ENCODE measurements at places on chromosomes 7 and 10.

GRCh38 chr7:41586931-41587640 is 115.8 kb downstream of the INHBA start:
- DNase-seq: no peak

- no peak for DNase-seq
Measured at GRCh38 chr10:62861507-62861906, 45.3 kb upstream of the EGR2 start.

GRCh38 chr10:116877391-116877790 is 28.1 kb downstream of the ENO4 start:
- no peak for DNase-seq

GRCh38 chr7:105662998-105663397 is 81.7 kb upstream of the EFCAB10 start:
- no peak for DNase-seq

DNA sequence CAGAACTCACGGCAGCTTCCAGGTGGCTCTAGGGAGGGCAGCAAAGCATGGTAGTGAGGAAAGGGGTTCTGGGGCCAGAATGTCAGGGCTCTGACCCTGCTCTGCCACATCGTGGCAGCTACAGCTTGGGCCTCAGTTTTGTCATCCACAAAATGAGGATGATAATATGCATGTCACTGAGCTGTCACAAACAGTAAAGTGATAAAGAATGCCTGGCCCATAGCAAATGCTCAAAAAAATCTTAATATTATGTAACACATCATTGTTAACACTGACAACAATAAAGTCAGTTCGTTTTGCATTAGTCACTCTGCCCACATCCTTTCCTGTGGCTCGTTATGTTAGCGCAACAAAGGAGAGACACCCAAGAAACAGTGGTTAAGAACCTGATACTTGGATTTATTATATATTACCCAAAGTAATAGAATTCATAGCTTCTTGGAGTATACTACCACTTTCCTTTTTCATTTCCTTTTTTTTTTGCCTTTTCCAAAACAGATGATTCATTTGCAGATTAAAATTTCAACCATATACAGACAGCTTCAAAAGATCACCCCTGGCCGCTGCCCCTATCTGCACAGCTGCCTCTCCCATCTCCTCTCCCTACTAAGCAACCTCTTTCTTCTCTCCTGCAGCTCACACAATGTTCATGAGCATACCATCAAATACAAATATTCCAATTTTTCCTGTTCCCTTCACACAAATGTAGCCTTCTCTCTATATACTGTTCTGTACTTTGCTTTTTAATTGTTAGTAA is 45.5 kb upstream of the DDC start:
- DNase-seq: no peak

GRCh38 chr7:76057813-76058145 is 9.9 kb downstream of the MDH2 start:
- no peak for DNase-seq

- DNase-seq: no peak
Measured at GRCh38 chr7:46653848-46654247, 732.8 kb upstream of the IGFBP3 start.

- no peak for DNase-seq
Measured at GRCh38 chr10:49280001-49280408, 19.0 kb upstream of the C10orf71 start.

DNA sequence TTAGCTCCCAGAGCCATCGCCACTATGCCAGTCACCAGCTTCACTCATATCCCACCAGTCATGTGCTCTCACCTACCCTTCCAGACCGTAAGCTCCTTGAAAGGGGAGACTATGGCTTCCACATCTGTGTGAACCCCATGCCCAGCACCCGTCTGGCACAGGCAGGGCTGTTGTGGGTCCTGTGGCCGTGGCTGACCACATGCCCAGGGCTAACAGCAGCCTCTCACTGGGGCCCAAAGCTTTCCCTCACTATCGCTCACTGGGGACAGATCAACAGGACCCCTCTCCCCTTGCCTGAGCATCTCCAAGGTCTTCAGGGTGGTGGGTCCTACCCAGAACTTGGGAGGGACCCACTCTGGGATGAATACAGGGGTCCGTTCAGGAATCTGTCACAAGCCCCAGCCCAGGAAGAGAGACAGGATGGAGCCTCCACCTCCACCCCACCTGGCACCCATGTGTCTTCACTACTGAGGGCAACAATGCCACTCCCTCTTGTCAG is 303.9 kb downstream of the GRID1 start:
- DNase-seq: no peak

- no peak for DNase-seq
Measured at GRCh38 chr7:45068236-45069023, 20.3 kb downstream of the NACAD start.

DNA sequence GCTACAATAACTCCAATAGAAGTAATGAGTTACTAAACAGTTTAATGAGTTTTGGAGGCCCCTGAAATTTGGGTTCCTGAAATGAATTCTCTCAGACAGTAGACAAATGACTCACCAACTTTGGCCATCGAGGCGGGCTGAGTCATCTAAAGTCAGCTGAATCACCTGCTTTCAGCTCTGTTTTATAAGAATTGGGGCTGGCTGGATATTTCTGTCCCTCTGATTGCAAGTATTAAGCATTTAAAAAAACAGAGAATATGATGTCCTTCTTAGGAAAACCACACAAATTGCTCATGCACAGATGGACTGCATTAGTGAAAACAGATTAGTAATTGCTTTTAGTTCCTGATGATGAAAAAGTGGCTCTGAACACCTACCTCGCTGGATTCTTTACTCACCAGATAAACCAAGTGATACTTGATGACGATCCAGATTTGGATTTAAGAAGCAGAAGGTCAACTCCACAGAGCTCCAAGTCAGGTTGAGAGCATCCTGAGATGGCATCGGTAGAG is 59.1 kb downstream of the ZNF365 start:
- DNase-seq: no peak

DNA sequence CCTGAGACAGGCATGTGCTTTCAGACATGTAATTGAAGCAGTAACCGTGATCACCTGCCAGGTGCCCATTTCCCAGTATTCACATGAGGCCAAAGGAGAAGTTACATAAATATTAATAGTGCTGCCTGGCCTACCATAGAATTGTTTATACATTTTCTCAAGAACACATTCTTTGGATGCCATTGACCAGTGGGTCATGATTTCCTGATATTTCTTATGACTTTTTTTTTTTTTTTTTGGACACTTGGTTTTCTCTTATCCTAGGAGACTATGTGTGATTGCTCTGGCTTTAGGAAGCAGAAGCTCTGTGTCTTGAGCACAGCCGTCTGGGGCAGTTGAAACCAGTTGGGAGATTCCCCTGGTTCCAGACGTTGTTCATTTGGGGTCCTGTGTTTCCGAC is 143.9 kb upstream of the NPS start:
- no peak for DNase-seq

DNA sequence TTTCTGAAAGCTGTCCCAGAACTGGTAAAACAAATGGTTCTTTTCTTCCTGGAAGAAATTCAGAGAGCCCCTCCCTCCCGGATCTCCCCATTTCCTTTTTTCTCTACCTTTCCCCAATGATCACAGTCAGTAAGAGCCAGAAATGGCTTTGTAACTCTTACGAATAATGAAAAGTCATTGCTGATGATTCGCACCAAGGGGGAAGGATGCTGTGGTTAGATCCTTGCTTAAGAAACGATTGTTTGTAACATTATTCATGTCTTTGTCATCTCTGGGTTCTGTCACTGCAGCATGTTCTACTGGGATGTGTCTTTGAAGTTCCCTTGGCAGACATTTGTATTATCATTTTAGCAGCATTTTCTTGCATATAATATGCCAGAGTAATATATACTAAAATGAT is 138.9 kb downstream of the CACNB2 start:
- no peak for DNase-seq

DNA sequence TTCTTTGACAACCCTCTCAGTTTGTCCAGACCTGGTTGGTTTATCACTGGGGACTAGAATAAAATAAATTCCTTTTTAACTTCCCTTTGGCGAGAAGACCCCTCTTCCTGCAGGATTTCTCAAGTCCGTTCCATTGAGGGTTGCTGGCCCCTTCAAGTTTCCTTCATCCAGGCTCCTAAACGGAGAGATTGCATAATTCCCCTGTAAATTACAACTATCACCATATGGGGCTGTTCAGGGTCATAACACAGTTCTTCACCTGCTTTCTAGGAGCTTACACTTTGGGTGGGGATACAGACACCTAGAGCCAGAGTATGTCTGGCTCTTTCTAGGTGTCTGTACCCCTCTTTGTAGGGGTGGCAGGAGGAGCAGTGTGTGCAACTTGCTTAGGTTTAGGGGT is 3.3 kb upstream of the COPS6 start:
- DNase-seq: no peak

GRCh38 chr10:77633376-77633775 is 4.2 kb downstream of the KCNMA1 start:
- DNase-seq: no peak

DNA sequence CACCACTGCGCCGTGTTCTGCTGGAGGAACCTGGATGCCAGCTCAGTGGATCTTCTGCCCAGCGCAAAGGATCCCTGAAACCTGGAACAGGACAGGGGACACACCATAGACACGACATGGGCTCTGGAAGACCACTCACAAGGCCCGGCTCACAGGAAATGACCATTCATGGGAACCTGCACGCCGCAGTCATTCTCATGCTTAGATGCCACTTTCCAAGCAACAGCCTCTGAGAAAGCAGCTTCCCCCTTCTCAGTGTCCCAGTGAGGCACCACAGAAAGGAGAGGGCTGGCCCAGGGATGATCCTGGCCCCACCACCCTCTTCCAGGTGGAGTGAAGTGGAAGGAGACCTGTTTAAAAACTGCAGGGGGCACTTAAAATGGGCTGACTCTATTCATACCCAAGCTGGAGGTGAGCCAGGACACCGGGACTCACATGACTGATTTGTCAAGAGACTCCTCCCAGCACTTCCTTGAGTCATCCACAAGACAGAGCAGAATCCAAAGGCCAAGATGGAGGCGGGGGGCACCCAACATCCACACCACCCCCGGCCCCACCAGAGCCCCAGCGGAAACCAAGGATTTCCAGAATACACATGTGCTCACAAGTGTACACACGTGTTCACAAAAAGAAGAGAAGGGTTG is 11.2 kb downstream of the CTBP2 start:
- no peak for DNase-seq

GRCh38 chr10:48902096-48902495 is 37.5 kb downstream of the LRRC18 start:
- DNase-seq: no peak

GRCh38 chr10:6067457-6067856 is 5.3 kb upstream of the IL2RA start:
- DNase-seq: no peak

- no peak for DNase-seq
Measured at GRCh38 chr10:4066581-4067390, 281.8 kb upstream of the KLF6 start.

GRCh38 chr10:86970162-86970981 is 2.1 kb downstream of the ADIRF start:
- no peak for DNase-seq

DNA sequence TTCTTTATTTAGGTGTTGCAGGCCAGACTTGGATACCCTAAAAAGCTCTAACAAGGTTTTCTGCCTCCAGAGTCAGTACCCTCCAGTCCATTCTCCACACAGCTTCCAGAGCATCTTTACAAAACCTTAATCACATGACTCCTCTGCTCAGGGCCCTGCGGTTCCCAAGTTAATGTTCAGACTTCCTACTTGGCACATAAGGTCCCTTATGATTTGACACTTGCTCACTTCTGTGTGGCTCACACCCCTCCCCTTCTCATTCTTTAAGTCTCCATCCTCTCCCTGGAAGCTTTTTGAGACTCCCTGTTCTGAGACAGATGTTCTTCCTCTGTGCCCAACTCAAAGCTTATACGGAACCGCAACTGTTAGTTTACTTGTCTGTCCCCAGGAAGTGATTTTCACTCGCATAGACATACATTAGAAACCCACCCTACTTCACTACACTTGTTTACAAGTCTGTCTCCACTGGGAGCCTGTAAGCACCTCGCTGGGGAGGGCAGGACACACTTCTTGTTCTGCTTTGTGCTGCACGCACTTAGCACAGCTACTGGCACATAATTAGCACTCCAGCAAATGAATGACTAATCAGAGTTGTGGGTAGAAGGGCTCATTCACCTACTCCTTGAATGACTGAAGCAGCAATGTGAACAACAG is 154.3 kb upstream of the LAMB4 start:
- DNase-seq: peak; percentile 87

DNA sequence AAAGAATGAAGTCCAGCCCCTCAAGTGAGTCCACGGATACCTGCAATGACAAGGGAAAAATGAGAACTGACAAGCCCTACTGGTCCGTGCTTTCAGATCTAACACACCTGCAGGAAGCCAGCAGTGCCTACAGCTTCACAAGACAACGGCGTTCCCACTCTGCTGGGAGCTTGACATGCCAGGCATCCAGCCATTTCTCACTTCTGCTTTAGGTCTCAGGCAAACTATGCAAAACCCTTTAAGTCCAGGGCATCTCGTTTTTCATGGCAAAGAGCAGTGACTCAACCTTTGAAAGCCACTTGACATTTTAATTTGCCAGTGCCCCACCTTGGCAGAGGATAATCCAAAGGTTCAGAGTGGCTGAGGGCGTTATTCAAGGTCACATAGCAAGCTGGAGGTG is 49.1 kb upstream of the GPAM start:
- no peak for DNase-seq

DNA sequence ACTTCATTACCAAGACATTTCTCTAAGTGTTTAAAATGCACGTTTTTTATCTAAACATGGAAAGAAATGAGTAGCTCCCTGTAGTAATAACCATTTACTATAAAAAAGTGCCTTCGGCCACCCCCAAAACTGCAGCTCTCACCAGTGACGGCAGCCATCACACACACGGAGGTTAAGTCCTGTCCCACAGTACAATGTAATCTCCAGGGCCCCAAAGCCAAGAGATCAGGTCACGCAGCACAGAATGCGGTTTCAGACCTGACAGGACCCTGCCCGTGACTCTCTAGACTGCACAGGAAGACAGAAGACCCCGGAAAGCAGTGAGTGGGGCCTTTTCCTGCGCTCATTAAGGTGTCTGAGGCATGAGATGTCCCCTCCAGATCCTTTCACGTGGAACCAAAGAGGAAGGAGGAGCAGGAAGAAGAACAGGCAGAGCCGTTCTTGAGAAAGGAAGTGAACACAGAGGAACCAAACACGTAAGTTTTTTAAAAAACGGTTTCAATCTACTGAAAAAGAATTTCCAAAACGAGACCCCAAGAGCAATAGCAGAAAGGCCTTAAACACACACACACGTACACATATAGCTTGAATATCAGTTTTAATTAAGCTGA is 125.7 kb downstream of the ZMYND11 start:
- DNase-seq: no peak
